ENCODE measurements at places on chromosomes 3 and 15.

DNA sequence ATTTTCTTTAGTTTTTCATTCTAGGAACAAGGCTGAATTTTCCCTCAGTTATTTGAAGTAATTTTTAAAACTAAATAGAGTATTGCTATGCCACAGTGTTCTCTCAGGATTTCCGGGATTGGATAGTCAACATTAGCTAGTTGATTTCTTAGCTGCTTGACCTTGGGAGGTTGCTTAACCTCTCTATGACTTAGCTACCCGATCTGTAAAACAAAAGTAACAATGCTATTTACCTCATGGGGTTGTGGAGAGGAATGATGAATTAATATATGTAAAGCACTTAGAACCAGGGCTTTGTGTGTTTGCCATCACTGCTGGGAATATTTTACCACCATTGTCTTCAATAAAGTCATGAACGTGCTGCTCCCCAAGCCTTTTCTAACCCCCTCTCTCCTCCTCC is 57.5 kb downstream of the SNRK start:
- no peak for DNase-seq

GRCh38 chr3:115761927-115762305 is 138.6 kb downstream of the GAP43 start:
- no peak for DNase-seq

GRCh38 chr3:160447544-160447943 is 2.0 kb downstream of the TRIM59 start:
- no peak for DNase-seq

DNA sequence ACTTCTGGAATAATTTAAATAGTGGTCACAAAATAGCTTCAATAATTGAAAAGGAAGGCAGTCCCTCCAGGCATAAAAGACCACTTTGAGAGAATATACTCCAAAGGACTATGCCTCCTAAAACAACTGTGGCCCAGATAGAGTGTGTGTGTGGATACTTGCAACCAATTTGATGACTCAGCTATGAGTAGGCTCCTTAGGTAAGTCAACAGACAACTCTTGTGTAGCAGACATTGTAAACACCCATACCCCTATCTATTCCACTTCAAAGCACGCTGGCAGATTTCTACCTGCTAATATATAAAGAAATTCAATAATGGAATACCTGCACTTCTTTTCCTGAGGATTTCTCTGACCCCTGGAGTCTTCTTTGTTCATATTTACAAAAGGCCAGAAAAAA is 254.5 kb downstream of the NEK10 start:
- DNase-seq = no peak

DNA sequence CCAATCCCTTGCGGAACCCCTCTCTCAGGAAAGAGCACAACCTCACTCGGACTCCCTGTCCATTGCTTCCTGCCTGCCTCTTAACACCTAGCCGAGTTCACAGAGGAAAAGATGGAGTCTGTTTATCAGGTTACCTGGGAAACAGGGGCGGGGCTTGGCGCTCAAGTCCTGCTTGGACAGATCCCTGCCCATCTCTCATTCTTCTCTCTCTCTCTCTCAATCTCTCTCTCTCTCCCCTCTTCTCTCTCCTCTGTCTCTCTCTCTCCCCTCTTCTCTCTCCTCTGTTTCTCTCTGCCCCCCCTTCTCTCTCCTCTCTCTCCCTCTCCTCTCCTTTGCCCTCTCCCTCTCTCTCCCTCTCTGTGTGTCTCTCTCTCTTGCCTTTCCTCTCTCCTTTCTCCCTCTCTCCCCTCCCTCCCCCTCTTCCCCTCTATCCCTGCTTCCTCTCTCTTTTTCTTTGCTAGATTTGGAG is at the start of gene EFHB:
TSS of gene EFHB (minus strand) at position 120 of the 469 bp plus-strand sequence. CDS start 199 bp downstream, outside the sequence.
- no peak for DNase-seq

GRCh38 chr3:95197661-95198060 is 1134.8 kb downstream of the NSUN3 start:
- no peak for DNase-seq

DNA sequence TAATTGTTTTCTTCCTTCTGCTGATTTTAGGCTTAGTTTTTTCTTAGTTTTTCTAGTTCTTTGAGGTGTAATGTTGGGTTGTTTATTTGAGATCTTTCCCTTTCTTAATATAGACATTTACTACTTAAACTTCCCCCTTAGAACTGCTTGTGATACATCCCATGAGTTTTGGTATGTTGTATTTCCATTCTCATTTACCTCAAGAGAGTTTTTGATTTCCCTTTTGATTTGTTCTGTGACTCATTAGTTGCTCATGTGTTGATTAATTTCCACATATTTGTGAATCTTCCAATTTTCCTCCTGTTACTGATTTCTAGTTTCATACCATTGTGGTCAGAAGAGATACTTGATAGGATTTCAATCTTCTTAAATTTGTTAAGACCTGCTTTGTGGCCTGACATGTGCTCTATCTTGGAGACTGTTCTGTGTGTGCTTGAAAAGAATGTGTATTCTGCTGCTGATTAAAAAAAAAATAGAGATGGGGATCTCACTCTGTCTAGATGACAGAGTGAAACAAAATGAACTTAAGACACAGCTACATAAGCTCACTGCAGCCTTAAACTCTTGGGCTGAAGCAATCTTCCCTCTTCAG is 22.3 kb downstream of the GRM2 start:
- no peak for DNase-seq

GRCh38 chr3:113747283-113748046 is 630 bp downstream of the ATP6V1A start:
- DNase-seq = peak; percentile 24

GRCh38 chr3:172323894-172324610 is 124.2 kb downstream of the GHSR start:
- DNase-seq = no peak

DNA sequence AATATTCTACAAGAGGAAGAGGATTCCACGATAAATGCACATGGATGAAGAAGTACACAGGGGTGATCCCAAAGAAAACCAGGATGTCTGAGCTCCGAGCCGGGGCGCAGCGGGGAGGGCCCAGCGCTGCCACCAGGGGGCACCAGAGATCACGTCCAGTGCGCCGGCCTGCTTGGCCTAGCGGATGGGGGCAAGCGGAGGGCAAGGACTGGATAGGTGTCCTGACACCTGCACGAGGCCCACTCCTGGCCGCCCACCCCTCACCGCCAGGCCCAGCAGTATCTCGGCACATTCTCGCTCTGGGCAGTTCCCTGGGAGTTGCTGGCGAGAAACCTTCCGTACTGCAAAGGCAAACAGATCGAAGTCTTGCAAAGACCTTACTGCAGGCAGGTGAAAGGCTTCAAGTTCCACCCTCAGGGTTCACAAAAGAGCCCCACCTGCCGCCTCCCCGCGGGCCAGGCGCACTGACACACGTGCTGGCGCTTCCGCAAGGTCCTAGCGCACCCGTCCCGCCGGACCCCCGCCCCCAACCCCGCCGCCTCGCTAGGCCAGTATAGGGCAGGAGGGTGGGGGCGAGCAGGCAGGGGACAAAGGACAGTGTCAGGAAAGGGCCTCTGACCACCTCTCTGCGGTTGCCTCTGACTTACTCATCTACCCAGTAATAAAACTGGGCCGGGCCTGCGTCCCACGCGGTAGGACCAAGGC is 3.3 kb downstream of the ANKRD63 start:
- DNase-seq = no peak

GRCh38 chr15:99566157-99566897 is 543 bp downstream of the MEF2A start:
- peak; percentile 12 for DNase-seq

GRCh38 chr3:14352002-14352627 is 50.3 kb upstream of the SLC6A6 start:
- no peak for DNase-seq

- no peak for DNase-seq
These were observed 109.2 kb upstream of the TPM1 start for GRCh38 chr15:62933386-62933785.

DNA sequence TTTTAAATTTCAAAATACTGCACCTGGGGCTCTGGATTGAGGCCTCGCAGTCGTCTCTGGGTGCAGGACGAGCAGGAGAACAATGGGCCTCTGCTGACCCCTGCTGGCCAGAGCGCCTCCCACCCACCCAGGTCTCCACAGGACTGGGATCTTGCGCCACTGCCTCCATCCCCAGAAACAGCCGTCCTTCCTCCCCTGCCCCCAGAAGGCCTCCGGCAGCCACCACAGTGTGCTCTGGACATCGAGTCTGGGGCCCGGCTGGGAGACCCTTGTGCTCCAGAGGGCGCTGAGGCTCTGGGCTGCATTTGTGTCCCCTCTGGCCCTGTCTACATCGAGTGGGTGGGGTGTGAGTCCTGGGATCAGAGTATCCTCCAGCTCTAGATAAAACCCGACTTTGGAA is 6.7 kb upstream of the ACSBG1 start:
- peak; percentile 74 for DNase-seq

DNA sequence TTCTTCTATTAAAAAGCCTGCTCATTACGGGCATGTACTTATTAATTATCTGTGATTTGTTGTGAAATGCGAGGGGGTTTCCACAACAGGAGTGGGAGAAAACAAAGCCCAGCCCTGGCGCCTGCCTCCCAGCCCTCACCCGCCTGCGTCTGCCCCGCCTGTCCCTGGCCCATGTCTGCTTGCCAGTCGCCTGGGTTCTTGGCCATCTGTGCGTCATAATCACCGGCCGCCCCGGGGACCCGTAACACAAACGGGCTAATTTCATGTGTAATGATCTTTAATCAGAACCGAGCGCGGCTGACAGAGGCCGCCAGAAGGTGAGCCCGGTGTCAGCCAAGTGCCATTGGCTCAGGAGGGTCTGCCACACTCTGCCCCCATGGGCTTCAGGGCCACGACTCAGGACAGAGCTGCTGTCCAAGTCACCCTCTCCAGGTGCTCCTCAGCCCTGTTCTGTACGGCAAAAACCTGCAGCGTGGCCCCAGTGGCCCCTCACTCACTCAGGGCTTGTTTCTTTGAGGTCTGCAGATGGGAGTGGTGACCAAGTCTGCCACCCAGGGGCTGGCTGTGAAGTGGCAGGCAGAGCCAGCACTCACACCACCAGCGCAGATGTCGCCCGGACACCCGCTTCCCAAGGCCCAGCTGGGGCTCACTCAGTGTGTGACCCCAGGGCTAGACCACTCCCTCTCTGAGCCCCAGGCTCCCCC is 28.8 kb upstream of the TMEM115 start:
- DNase-seq = no peak

GRCh38 chr3:193971966-193972365 is 164.0 kb upstream of the HES1 start:
- DNase-seq = no peak

GRCh38 chr3:147152476-147152875 is 253.9 kb downstream of the ZIC4 start:
- no peak for DNase-seq

DNA sequence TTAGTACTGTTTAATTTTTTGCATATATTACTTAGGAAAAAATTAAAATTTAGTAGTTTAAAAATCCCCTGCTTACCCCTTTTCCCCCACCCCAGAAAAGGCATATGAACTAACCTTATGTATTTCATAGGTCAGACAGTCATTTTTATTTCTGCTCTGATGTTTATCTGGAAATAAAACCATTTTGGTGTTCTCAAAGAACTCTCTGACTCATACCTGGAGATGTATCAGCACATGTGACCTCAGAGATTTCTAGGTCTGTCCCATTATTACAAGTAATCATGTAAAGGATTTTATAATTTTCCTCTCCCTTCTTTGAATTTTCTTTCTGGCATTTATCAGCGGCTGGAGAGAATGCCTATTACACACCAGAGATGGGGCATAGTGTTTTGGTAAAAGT is 14.1 kb upstream of the CCR8 start:
- DNase-seq = no peak

DNA sequence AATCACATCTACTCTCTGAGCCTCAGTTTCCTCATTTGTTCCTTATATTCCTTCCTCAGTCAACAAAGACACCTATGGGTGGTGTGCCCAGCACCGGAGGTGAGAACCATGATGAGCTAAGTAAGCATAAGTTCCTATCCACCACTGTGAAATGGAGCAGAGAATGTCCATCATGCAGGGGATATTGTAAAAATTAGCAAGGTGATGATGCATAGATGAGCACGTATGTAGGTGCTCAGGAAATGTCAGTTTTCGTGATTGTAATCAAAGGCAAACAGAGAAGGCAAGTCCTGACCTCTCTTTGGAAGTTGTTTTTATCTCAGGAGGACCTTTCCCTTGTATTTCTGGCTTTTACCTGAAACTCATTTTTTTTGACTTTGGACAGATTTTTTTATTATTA is 165.4 kb downstream of the GHSR start:
- no peak for DNase-seq

DNA sequence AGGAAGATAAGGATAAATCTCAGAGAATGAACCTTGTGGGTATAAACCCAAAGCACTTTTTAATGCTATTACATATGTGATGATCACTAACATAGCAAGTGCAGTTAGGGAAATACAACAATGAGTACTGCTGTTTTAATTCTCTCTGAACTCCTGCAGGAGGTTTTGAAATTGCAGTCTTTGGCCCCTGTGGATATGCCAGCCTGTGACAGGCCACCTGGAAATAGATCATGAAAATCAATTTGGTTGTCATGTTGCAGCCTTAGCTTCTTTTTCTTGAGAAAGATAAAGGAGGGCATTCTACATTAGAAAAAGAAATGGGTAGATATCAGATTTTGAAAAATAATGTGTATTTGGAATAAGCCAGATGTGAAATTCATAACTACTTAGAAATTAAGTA is 103.6 kb downstream of the RSRC1 start:
- no peak for DNase-seq

DNA sequence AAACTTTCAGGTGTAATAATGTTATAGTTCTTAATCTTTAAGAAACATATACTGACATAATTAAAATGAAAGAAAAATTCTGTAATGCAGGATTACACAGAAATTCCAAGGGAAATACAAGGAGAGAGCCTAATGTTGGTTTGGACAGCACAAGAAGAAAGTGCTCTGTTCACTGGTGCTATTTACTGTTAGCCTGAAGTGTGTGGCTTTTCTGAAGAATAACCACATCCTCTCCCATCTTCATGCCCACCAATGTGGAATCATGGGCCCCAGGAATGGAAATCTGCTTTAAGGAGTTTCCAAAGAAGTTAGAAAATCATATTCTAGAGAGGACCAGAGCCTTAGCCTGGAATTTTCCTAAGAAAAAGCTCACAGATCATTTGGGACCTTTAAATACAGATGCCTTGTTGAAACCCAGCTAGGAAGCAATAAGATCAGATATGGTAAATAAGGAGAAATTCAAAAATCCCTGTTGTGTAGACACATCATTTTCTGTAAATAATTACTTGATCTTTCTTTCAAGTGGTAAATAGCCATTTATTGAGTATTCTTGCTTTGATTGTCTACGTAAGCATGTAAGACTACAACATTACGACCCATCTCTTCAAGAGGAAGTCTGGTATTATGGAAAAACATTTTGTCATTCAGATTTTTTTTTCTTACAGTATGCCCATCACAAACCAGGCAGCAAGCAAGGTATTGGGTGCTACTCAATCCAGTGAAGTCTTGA is 10.3 kb upstream of the USP50 start:
- no peak for DNase-seq

GRCh38 chr3:53834429-53835095 is 11.7 kb downstream of the CHDH start:
- DNase-seq = no peak

- no peak for DNase-seq
These were observed 259.1 kb downstream of the OPA1 start for GRCh38 chr3:193851941-193852674.

DNA sequence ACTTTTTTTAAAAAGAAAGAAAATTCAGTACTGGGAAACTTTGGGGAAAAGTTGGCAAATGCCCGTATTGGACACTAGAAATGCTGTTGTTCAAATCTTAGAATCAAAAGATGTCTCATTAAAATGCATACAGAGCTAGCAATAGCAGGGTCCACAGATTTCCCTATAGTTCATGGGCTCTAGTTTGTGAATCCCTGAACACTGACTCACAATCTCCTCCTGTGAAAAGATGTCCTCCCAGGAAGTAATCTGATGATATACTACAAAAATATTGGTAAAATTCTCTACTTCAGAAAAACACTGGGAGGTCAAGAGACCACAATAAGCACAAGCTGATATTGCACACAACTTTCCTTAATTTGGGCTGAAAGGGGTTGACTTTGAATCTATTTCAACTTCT is 568.4 kb upstream of the ZNF385D start:
- DNase-seq = no peak

Data from putamen (tissue), 1 donor.